NCI-H2171 treated with DMSO at 0.1 percent for 48 hours (cell line): ENCODE measurements at places on chromosomes 4 and X.

DNA sequence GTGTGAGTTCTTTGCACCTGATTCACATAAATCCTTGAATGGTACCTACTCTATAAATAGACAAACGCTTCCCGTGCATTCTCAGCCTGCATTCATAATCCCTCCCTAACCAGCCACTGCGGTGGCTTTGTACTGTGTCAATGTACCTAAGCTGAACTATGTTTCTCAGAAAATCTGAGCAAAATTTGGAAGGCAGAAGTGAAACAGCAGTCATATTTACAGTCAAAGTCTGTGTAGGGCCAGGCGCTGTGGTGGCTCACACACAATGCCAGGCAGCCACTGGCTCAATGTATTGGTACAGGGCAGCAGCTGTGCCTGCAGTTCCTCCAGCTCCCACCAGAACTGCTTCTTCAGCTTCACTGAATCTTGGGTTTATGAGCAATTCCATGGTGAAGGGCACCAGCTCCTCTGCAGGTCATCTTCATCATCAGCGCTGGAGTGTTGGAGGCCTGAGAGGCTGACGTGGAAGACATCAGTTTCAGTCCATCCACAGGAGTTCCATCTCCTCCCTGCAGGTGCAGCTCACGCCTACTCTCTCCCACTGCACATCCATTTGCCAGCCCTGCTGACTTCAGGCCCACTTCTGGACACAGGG is 32.3 kb upstream of the IRF2 start:
- peak; percentile 2 for DNase-seq

DNA sequence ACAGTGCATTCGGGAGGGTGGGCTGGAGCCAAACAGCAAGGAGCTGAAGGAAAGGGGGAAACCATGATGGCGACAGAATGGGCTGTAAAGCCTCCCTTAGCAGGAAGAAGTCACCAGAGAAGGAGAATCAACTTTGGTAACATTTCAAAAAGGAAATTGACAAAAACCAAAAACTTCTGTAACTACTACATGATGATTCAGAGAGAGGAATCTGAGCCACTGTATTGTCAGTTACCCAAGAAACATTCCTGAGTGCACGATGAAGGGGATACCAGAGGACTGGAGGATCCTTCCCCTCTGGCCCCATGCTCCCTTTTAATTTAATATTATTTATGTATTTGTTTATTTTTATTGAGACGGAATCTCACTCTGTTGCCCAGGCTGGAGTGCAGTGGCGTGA is 26.3 kb downstream of the PDHA1 start:
- DNase-seq: no peak

GRCh38 chr4:8248091-8248490 is 21.5 kb upstream of the HTRA3 start:
- no peak for DNase-seq

- no peak for DNase-seq
Observed at GRCh38 chrX:120453985-120454384, 15.1 kb downstream of the LAMP2 start.

GRCh38 chr4:39908284-39908683 is 69.4 kb downstream of the PDS5A start:
- no peak for DNase-seq

DNA sequence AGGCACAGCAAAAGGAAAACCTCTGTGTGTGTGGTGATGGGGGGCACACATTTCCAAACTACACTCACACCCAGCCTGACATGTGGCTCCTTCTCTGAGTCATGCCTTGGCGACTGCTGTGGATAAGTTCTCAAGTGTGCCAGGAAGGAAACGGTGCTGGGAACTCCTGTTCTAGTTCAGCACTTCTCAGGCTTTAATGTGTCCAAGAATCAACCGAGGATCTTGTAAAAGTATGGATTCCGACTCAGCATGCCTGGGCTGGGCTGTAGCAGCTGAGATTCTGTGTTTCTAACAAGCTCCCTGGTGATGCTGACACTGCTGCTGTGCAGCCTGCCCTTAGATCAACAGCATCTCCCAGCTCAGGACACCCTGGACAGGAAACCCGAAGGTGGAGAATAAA is 20.2 kb downstream of the CLNK start:
- no peak for DNase-seq

GRCh38 chr4:793941-794621 is 31.8 kb downstream of the CPLX1 start:
- DNase-seq: peak; percentile 7

- no peak for DNase-seq
Observed at GRCh38 chr4:140875746-140876452, 119.7 kb upstream of the TBC1D9 start.

- no peak for DNase-seq
Observed at GRCh38 chrX:3582451-3582850, 131.0 kb downstream of the PRKX start.

GRCh38 chr4:114466299-114466698 is 132.3 kb upstream of the UGT8 start:
- DNase-seq: no peak

- DNase-seq: no peak
Observed at GRCh38 chrX:13028871-13029636, 15.4 kb downstream of the FAM9C start.

DNA sequence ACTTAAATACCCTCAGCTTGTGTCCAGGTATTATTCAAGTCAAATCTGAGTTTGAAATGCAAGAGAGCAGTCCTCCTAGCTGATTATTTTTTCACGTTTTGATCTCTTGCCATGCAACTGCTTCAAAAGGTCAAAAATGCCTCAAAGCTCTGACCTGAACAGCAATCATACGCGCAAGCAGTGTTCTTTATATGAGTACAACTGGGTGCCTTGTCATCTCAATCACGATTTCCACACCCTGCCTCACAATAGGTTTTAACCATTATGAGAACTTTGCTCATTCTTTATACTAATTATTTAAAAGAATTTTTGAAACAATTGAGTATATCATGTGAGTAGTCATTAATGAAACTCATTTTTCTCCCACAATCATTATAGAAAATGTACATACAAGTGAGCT is 649.1 kb downstream of the DMD start:
- DNase-seq: no peak

GRCh38 chr4:62232814-62233213 is 1032.7 kb downstream of the ADGRL3 start:
- no peak for DNase-seq

- DNase-seq: no peak
Observed at GRCh38 chr4:80911458-80911857, 119.0 kb upstream of the BMP3 start.

GRCh38 chr4:174373821-174374220 is 90.1 kb downstream of the CEP44 start:
- no peak for DNase-seq

- peak; percentile 15 for DNase-seq
Observed at GRCh38 chr4:6720202-6720699, 4.3 kb downstream of the BLOC1S4 start.

- no peak for DNase-seq
Observed at GRCh38 chr4:8409264-8410065, 31.1 kb downstream of the ACOX3 start.

DNA sequence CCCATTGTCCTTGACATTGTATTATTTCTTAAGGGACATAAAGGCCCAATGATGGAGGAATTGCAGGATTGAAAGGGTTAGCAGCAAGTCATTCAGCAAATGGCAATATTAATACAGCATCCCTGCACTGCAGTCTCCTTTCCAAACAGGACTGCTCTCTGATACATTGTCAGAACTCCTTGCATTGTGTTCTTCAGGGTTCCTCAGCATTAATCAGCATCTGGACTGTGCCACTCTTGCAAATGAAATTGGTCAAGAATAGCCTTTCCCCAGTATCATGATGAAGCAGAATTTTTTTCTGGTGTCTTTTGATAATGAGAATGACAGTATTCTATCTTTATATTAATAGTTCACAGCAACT is 272.6 kb upstream of the HAND2 start:
- DNase-seq: no peak

- no peak for DNase-seq
Observed at GRCh38 chr4:128025319-128025718, 35.8 kb upstream of the LARP1B start.

GRCh38 chr4:10647846-10648245 is 36.7 kb downstream of the CLNK start:
- no peak for DNase-seq

DNA sequence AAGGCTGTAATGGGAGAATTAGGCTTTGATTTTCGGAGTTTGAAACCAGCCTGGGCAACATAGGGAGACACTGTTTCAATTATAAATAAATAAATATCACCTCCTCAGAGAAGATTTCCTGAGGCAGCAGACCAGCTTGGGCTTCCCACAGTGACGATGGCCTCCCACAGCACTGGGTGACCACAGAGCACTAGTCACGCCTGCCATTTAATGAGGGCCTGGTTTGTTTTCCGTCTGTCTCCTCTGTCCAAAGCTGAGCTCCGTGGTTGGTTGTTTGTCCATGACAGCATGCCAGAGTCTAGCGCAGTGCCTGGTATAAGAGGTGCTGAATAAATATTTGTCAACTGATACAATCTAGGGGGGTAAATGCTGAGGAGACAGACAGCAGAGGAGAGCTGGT is 10.4 kb upstream of the PDGFRA start:
- DNase-seq: no peak

DNA sequence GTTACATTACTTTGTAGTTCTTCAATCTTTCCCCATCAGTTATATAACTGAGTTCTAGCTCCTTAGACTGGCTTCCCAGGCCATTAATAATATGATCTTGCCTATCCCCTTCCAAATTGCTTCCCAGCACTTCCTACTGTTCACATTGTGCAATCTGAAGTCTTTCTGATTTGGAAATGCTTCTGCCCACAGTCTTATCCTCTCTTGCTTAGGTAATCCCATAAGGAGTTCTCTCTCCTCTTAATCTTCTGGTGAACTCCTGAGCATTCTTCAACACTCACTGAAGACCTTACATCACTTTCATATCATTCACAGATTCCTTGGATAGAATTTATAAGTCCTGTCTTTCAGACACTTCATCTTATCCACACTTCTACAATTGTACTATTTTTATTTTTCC is 132.7 kb upstream of the TTC29 start:
- no peak for DNase-seq

GRCh38 chr4:40908702-40909362 is 159.1 kb downstream of the NSUN7 start:
- DNase-seq: peak; percentile 40

- no peak for DNase-seq
Observed at GRCh38 chr4:126004941-126005340, 690.2 kb downstream of the FAT4 start.

GRCh38 chrX:46294234-46294633 is 251.0 kb downstream of the ZNF674 start:
- no peak for DNase-seq

DNA sequence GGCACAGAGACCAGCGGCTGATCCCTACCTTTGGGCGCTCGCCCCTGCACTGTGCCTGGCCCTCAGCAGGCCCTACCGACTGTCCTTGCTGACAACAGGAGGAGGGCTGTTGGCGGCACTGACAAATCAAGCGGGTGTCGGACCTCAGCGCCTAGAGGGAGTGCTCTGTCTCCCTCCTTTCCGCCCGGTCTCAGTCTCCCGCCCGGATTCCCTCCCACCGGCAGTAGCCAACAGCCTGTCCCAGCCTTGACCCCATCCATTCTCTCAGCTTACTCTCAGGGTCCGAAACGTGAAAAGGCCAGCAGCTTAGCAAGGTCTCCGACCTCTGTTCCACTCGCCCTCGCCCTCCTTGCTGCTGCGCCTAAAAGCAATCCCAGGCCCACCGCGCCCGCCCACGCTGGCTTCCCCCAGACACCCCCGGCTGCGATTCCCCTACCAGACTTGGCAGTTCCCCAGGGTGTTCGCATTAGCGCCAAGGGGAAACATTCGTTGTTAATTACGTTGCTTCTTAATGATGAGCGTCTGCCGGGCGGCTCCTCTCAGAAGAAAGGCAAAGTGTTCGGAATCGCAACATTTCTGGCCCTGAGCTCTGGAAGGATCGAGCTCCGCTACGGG is 96.2 kb downstream of the SOWAHB start:
- DNase-seq: no peak

GRCh38 chr4:55348466-55348865 is 2.4 kb downstream of the SRD5A3 start:
- no peak for DNase-seq

DNA sequence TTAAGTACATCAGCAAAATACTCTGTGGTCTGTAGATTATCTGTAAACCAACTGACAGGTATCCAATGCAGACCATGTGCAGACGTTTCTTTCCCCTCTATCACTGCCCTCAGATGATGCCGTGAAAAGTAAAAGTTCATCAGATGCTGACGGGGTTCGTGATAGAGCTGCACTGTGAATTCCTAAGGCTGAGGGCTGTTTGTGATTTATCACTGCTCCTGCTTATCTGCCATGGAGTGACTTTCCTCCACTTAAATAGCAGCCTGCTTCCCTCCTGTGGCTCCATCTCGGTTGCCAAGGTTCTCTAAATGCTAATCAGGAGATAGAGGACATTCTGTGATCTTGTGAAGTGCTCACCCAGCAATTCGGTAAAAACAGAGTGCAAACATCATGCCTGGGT is 89.3 kb upstream of the SRD5A3 start:
- DNase-seq: no peak

GRCh38 chr4:40622913-40623312 is 6.8 kb downstream of the RBM47 start:
- no peak for DNase-seq

- peak; percentile 17 for DNase-seq
Observed at GRCh38 chr4:22515888-22516541, at the start of gene ADGRA3. ADGRA3 (minus strand) TSS chr4:22516066; CDS start chr4:22515784, 282 bp downstream.

DNA sequence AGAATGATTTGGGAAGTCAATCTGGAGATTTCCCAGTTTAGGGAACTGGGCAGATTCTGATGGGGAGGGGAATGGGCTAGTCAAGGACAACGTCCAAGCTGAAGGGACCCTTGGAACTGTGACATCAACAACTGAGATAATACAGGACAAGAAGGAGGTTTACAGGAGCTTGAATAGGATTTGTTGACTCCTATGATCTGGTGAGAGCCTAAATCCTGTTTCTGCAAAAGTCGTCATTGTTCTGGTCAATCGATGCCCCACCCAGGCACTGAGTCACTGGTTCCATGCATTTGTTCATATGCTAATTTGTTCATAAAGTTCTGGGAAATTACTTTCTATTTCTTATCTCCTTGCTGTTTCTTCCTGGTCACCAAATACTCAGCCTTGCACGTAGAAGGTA is 15.3 kb upstream of the PDGFRA start:
- no peak for DNase-seq

DNA sequence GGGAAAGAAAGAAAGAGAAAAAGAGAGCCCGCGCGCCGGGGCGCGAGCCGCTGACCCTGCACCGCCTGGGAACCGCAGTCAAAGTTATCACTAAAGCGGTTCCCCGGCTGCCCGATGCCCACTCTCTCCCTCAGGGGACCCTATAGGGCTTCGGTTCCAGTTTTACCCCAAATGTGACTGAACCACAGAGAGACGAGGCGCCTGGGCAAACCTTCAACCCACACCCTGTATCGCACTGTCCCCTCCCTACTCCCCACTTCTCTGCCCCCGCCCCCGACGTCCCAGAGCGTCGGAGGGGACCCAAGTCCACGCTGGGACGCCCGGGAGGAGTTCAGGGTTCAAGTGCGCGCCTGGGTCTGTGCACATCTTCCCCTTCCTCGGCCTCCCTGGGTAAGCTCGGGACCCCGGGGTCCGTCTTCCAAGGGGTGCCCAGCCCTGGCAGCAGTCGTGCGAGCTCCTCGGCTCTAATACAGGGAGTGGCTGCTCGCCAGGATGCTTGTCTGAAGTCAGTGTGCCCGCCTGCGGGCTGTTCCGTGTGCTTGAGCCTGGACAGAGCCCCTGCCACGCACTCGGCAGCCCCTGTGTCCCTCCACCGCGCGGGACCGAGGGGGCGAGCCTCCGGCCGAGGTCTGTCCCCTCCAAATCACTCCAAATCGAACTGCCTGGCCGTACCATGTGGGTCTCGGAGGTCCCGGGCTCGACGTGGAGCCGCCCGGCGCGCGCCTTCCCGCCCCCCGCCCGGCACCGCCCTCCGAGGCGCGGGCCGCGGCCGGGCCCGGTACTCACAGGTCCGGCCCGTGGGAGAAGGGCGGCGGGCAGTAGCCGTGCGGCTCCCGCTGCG is 960 bp downstream of the TRPC3 start:
- DNase-seq: no peak
